ENCODE measurements at places on chromosomes 12 and 14.
A peak's percentile ranks its signal among the peaks of the same experiment; 100 is the strongest.

DNA sequence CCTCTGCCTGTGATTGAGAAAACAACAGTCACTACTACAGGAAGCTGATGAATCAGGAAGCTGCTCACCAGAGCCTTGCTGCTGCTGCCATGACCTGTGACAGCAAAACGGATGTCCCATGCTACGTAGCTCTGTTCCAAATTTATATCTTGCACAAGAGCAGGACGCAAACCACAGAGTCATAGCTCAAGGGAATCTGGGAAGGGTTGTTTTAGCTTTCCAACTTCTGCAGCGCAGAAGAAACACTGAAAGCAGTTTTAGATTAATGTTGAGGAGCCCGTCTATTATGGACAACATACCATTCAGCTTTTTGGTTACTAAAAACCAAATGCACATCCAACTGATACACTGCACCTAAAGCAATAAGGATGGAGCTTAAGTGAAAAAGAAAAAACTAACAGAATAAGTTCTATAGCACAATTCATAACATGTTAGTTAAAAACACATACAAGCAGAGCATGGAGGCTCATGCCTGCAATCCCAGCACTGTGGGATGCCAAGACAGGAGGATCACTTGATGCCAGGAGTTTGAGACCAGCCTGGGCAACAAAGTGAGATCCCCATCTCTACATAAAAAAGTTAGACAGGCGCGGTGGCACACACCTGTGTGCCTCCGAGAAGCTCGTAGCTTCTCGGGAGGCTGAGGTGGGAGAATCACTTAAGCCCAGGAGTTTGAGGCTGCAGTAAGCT is 1.7 kb upstream of the ANKRD33 start:
- peak; percentile 93 for DNase-seq

GRCh38 chr14:76929927-76930326 is 98.6 kb downstream of the IRF2BPL start:
- no peak for DNase-seq

- DNase-seq: peak; percentile 62
These were observed 5.0 kb upstream of the SRSF9 start for GRCh38 chr12:120474616-120474960.

DNA sequence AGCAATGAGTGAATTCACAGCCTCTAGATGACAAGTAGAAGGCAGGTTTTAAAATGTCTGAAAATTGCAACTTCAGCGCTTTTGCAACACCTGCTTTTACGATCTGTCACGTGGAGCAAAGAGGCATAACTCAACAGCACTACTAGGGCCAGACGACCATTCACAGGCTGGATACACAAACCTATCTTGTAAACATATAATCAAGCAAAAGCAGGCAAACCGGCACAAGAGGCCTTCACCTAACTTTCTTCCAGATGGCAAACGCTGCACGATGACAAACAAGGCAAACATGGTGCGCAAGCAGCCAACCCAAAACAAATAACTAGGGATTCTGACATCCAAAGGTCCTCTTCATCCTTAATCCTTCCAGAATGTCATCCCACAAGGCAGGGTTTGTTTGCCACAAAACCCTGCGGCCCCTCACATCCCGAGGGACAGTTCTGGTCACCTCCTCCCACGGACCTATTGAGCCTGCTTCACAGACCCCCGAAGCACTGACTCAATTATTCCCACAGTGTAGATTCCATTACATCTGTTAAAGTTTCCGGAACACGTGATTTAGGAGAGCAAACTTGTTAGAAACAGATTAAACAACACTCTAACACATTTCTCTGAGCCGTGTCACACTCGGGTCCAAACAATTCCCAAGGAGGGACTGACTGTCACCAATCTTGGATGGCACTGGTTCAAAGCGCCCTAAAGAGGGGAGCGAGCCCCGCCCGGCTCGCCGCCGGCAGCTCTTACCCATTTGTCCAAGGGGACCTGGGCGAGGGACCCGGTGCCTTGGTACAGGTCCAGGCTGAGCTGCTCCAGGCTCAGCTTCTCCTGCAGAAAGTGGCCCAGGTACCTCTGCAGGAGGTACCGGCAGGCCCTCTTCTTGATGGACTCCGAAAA is 823 bp downstream of the ATG2B start:
- peak; percentile 53 for DNase-seq

GRCh38 chr12:104761611-104762010 is 196.5 kb downstream of the SLC41A2 start:
- DNase-seq: no peak

- no peak for DNase-seq
These were observed 464.9 kb downstream of the PRKD1 start for GRCh38 chr14:29462772-29463171.

DNA sequence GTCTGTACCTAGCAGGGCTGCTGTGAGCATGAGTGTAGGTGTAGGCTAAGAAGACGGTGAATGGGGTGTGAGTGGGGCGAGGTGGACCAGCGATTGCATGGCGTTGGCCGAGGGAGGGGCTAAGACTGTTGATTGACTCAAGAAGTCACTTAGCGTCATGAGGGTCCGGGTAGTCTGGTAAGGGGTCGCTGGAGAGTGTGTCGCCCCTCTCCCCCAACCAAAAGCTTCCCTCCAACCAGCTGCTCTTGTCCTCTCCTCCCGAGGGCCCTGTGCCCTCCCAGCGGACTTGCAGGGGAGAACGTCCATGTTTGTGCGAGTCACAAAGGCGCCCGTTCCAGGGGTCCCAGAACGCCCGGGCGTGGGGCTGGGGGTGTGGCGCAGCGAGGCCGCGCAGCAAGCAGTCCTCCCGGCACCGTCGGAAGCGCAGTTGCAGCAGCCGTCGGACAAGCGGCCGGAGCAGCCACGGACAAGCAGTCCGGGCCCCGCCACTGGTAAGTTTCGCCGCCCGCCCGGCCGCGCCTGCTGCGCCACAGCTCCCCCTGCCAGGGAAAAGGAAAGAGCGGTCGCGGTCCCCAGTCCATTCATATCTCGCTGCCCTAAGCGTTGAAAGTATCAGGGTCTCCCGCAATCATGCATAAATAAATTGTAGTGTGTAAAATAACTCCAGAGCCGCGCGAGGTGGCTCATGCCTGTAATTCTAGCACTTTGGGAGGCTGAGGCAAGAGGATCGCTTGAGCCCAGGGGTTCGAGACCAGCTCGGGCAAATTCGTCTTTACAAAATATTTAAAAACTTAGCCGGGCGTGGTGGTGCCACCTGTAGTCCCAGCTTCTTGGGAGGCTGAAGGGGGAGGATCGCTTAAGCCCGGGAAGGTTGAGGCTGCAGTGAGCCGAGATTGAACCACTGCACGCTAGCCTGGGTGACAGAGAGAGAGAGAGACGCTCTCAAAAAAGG is at the start of gene CCDC63:
Gene CCDC63, plus strand, starts transcription at position 373 of the 952 bp plus-strand sequence. CDS start 5,968 bp downstream, outside the sequence.
- no peak for DNase-seq

DNA sequence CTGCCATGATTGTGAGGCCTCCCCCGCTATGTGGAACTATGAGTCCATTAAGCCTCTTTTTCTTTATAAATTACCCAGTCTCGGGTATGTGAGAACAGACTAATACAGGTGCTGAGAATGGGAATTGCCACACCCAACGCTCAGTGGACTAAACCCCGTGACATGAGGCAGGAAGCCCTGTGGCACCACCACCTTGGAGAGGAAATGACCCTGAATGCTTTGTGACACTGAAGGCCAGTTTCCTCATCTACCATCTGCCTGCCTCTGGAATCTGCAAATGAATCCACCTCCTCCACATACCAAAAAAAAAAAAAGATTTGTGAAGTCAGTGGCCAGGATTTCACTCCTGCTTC is 41.6 kb downstream of the NT5DC3 start:
- no peak for DNase-seq

DNA sequence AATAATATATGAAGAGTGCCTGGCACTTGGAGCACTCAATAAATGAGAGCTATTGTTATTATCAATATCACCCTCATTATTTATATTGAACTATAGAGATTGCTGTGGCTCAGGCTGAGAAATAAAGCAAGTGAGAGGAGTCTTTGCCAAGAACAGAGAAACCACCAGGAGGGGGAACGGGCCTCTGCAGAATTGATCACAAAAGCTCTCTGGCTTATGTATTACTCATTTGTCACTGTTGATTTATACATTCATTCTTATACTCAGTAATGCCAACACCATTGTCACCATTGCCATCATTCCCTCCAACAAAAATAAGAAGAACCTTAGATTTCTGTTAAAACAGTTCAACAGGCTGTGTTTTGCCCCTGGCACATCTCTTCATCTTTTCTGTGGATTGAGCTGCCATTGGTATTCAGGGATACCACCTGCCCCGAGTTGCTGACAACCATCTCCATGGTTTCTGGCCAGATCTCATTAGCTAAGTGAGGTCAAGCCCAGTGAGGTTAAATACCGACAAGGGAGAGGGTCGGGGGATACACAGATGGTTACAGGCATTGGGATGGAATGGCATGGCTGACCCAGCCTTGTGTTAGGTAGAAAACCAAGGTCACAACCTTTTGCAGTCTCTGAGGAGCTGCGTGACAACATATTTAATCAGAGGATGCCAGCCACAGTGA is 21.8 kb upstream of the PCNX1 start:
- no peak for DNase-seq

DNA sequence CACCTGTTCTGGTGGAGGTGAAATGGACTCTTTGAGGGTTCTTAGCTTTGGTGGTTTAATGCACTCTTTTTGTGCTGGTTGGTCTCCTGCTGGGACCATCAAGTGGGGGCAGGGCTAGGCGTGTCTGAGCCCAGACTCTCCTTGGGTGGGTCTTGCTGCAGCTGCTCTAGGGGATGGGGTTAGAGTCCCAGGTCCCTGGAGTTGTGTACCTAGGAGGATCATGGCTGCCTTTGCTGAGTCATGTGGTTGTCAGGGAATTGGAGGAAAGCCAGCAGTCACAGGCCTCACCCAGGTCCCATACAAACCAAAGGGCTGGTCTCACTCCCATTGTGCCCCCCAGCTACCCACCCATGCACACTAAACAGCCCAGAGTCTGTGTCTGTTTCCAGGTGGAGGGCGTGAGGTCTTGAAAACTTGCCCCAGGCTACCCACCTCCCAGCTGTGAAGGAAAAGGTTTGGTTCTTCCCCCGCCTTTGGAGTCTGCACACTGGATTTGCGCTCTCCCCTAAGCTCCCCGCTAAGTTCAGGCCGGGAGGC is 387.7 kb downstream of the TMTC2 start:
- DNase-seq: no peak

- no peak for DNase-seq
These were observed 52.9 kb downstream of the PHLDA1 start for GRCh38 chr12:75978677-75979076.

- no peak for DNase-seq
These were observed 41.3 kb upstream of the PNMA1 start for GRCh38 chr14:73755434-73756014.

DNA sequence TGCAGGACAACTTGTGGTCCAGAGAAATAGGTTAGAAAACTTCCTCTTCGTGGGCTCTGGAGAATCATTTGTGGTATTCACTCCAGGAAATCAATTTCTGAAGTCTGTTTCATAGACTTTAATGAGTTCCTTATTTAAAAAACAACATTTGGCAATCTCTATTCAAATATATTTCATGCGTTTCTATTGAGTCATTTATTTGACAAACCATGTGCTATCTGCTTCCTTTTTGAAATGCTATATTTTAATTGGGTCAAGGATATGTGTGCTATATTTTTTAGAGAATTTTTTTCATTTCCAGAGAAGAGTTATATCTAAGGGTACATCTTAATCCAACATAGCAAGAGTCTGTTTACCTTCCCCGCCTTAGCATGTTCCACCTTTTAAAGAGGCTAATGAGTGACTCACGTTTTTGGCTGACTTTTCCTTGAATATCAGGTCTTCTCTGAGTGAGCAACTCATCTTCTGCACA is 252.4 kb upstream of the EGLN3 start:
- DNase-seq: no peak

DNA sequence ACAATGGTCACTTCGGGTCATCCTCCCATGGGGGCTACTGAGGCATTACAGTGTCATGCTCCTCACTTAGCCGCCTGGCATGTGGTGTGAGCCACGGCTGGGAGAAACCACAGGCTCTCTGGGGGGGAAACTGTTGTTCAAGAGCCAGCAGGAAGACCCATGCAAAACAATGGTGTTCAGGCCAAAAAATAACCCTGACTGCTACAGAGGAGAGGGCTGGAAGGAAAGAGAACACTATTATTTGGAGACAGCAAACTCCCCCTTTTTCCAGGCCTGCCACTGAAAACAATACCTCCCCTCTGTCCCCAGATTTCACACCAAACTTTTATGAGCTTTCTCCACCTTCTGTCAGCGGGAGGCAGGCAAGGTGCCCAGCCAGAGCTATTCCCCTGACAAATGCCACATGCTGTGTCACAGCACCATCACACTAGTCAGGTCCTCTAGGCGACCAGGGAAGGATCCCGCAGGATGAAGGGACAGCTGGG is 83.7 kb downstream of the CHGA start:
- no peak for DNase-seq

GRCh38 chr14:95138876-95139275 is 18.5 kb downstream of the DICER1 start:
- no peak for DNase-seq

DNA sequence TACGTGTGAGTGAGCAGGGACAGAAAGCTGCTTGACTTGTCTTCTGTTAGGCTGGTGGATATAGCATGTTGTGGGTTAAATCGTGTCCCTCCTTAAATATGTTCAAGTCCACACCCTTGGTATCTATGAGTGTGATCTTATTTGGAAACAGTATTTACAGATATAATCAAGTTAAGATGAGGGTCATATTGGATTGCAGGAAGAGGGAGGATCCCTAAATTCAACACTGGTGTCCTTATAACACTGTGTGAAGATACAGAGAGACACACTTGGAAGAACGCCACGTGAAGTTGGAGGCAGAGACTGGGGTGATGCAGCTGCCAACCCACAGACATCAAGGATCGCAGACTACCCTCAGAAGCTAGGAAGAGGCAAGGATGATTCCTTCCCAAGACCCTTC is 275.2 kb upstream of the SSTR1 start:
- no peak for DNase-seq

DNA sequence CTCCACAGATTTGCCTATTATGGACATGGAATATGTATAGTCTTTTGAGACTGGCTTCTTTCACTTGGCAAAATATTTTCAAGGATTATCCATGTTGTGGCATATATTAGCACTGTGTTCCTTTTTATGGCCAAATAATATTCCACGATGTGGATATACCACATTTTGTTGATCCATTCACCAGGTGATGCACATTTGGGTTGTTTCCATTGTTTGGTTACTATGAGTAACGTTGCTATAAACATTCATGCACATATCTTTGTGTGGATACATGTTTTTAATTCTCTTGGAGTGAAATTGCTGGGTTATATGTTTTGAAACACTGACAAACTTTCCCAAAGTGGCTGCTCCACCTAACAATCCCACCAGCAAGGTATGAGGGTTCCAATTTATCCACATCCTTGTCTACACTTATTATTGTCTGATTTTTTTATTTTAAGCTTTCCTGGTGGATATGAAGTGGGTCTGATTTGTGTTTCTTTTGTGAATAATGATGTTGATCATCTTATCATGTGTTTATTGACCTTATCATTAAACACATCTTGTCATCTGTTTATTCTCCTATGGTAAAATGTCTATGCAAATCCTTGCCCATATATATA is 116.2 kb upstream of the FRMD6 start:
- DNase-seq: no peak

DNA sequence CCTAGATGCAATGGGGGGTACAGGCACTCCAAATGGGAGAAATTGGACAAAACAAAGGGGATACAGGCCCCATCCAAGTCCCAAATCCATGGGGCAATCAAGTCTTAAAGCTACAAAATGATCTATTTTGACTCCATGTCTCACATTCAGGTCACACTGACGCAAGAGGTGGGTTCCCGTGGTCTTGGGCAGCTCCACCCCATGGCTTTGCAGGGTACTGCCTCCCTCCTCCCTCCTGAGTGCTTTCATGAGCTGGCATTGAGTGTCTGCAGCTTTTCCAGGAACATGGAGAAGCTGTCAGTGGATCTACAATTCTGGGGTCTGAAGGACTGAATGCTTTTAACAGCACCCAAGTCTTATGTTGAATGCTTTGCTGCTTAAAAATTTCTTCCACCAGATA is 274.5 kb upstream of the LRIG3 start:
- DNase-seq: no peak

GRCh38 chr12:80815351-80815750 is 98.6 kb downstream of the MYF5 start:
- no peak for DNase-seq

All from H4 (cell line).